ENCODE measurements at places on chromosomes 1 and 21. TPM values are rescaled to one million over a fixed set of nuclear protein-coding genes. Genes with fewer than 3 reads are reported as not detected.

DNA sequence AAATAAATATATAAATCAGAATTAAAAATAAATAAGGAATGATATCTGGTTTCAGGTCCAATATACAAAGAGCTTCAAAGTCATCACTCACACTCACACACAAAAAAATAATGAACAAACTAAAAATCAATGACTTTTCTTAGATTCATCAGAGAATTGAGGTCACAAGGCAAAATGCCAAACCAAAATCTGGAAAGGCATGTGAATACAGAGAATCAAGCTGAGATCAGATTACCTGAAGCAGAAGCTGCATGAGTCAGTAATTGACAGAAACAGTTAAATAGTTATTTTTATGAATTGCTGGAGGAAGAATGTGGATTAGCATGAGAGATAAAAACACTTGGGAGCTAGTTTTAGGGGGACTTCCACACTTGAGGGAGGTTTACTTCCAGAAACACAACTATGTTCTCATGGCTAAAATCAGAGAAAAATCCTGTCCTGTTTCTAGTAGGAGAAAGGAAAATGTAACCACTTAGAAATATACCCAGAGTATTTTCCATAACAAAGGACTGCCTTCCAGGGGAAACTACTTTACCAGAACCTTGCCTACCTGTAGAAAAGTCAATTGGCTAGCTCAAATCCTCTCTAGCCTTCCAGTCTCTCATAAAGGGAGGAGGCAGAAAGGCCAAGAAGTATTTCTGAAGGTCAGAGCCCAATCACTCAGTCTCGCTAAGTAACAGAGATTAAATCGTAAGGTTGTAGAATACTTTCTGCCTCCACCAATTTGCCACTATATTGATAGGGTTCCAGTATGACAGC is 536.6 kb upstream of the NR5A2 start:
- peak; percentile 45 for DNase-seq

DNA sequence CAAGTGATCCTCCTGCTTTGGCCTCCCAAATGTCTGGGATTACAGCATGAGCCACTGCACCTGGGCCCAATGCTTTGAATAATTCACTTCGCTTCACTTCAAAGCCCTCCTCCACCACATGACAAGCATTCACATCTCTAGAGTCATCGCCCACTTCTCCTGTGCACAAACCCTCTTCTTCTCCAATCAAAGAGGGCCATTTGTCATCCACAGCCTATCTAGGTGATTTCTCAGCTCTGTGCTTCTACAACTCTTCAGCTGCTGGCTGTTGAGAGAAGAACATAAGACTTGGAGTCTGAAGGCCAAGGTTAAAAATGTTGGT is 20.1 kb upstream of the PSMB2 start:
- DNase-seq, result no peak

The FLG2 gene
- not detected for polyA plus RNA-seq

The LCE3C gene
- polyA plus RNA-seq, result not detected

The DMAP1 gene
- polyA plus RNA-seq, result 27.0 TPM
